ENCODE measurements at places on chromosomes 6 and 20. TPM values are rescaled to one million over a fixed set of nuclear protein-coding genes. Genes with fewer than 3 reads are reported as not detected.

The RIN2 gene
- total RNA-seq: 40.2 TPM

The MUCL3 gene
- 0.19 TPM for total RNA-seq

The RIMS1 gene
- 1.8 TPM for total RNA-seq

The SPAG4 gene
- total RNA-seq: 2.9 TPM

The TREML2 gene
- total RNA-seq: 0.44 TPM

The TBC1D20 gene
- 37.2 TPM for total RNA-seq

The MLIP gene
- not detected for total RNA-seq

The FBXL4 gene
- 21.5 TPM for total RNA-seq

The PLN gene
- total RNA-seq: 41.0 TPM

The ARID1B gene
- 70.5 TPM for total RNA-seq

The NPEPL1 gene
- total RNA-seq: 28.7 TPM

The LTA gene
- total RNA-seq: not detected

The TTLL9 gene
- total RNA-seq: 1.4 TPM

The HMGCLL1 gene
- 0.84 TPM for total RNA-seq

The C6orf132 gene
- 3.3 TPM for total RNA-seq

The MYMX gene
- not detected for total RNA-seq

The BLTP3A gene
- 16.0 TPM for total RNA-seq

The RNF144B gene
- 43.5 TPM for total RNA-seq

The ULBP1 gene
- total RNA-seq: 0.25 TPM

The C20orf202 gene
- total RNA-seq: 0.28 TPM

The SEMG1 gene
- not detected for total RNA-seq

The ADGRF5 gene
- total RNA-seq: 29.7 TPM

The CTAGE9 gene
- total RNA-seq: not detected

The RAET1E gene
- 17.5 TPM for total RNA-seq

The KIF25 gene
- not detected for total RNA-seq

The NEURL2 gene
- total RNA-seq: 12.7 TPM

The MCCD1 gene
- total RNA-seq: not detected

The COL12A1 gene
- total RNA-seq: 589 TPM

The IMPG1 gene
- total RNA-seq: not detected

The PLEKHG1 gene
- total RNA-seq: 99.8 TPM

The DUSP15 gene
- total RNA-seq: not detected

The SNX14 gene
- 84.5 TPM for total RNA-seq

The NMBR gene
- total RNA-seq: not detected

The POPDC3 gene
- 0.46 TPM for total RNA-seq

The GRM1 gene
- total RNA-seq: not detected

The METTL24 gene
- 2.4 TPM for total RNA-seq

The LY6G6D gene
- not detected for total RNA-seq

The BTN1A1 gene
- not detected for total RNA-seq

The RFX6 gene
- total RNA-seq: not detected

The SAMD3 gene
- total RNA-seq: 2.1 TPM

The ADAT2 gene
- total RNA-seq: 8.9 TPM

The GPSM3 gene
- 9.7 TPM for total RNA-seq

The GSTA3 gene
- total RNA-seq: not detected

The TRERF1 gene
- total RNA-seq: 3.0 TPM

The EYS gene
- total RNA-seq: 0.19 TPM

The TFAP2A gene
- total RNA-seq: not detected
